ENCODE measurements at places on chromosomes 4 and X.

GRCh38 chrX:64843224-64843623 lies 133.0 kb downstream of the ZC4H2 start:
- DNase-seq: no peak

- no peak for DNase-seq
Observed at GRCh38 chr4:155766622-155767021, 7.8 kb downstream of the GUCY1B1 start.

DNA sequence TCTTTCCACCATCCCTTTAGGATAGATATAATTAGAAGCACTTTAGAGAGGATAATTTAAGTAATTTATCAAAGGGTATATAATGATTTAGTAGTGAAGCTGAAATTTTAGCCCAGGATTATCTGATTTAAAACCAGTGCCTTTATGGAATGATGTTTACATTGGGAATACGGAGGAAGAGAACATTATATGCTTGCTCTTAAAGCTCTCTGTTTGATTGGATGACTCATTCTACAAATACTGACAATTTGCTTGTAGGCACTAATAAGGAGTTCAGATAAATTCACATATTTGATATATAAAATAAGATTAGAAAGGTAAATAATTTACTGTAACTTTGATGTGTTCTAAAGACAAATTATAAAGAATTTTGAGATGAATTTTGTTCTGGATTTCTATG lies 84.7 kb downstream of the SH3BGRL start:
- DNase-seq: no peak

- DNase-seq: no peak
Observed at GRCh38 chr4:164485136-164485535, 268.8 kb upstream of the SMIM31 start.
